ENCODE measurements at places on chromosomes 12 and 14. TPM values are rescaled to one million over a fixed set of nuclear protein-coding genes. Genes with fewer than 3 reads are reported as not detected.

The ETFBKMT gene
- total RNA-seq, result 4.6 TPM

GRCh38 chr14:75123991-75124390 is 2.9 kb downstream of the NEK9 start:
- peak; percentile 44 for DNase-seq

- DNase-seq, result peak; percentile 26
Observed at GRCh38 chr14:76777721-76778120, 16.5 kb downstream of the VASH1 start.

DNA sequence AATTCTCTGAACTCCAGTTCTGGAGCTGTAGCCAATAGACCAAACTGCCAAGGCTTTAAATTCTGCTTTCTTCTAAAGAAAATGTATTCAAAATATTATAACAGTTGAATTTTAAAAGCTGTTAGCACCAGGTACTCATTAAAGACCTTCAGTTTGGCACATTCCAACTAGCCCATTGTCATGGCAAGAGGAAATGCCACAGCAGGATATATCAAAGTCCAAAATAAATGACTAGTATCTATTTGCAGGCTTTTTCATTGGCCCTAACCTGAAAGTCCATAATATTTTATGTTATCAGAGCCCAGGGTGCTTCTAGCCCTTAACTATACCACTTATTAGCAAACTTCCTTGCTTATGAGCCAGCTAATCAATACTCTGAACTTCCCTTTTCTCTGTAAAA is 3.1 kb upstream of the RIC8B start:
- DNase-seq, result no peak

- no peak for DNase-seq
Observed at GRCh38 chr12:20528208-20528607, 159.9 kb downstream of the PDE3A start.

GRCh38 chr12:70448371-70448770 is 82.3 kb downstream of the KCNMB4 start:
- DNase-seq, result no peak

DNA sequence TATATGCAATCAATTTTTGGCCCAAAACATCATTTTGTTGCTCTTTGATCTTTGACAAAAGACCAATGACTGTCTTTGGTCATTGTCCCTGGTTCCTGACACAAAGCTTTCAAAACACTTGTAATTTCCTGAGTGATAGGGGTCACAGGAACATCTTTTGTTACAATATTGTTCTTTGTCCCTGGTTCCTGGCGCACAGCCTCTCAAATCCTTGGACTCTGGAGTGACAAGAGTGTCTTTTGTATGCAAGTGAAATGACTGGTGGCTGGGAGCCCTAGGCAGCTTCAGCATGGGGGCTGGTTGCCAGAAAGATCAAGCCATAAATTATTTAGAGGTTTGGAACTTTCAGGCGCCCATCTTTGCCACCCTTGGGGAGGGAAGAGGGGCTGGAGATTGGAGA is 53.9 kb downstream of the DNAH10 start:
- DNase-seq, result no peak

The FBLN5 gene
- 122 TPM for total RNA-seq

DNA sequence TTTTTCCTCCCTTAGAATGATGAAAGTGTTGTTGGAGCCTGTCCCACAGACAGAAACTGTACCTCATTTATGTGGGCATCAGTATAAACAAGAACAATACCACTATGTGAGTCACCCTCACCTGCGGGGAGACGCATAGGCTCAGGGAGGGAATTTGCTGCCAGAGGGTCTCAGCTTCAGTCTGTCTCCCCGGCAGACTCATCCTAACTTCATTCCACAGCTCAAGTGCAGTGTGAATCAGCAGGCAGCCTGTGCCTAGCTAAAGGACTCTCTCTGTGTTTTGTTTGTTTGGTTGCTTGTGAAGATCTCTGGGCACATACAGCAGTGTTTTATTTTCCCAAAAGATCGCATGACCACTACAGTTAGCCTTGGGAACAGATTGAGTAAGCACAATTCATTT is 98.9 kb downstream of the PRKCH start:
- DNase-seq, result no peak

DNA sequence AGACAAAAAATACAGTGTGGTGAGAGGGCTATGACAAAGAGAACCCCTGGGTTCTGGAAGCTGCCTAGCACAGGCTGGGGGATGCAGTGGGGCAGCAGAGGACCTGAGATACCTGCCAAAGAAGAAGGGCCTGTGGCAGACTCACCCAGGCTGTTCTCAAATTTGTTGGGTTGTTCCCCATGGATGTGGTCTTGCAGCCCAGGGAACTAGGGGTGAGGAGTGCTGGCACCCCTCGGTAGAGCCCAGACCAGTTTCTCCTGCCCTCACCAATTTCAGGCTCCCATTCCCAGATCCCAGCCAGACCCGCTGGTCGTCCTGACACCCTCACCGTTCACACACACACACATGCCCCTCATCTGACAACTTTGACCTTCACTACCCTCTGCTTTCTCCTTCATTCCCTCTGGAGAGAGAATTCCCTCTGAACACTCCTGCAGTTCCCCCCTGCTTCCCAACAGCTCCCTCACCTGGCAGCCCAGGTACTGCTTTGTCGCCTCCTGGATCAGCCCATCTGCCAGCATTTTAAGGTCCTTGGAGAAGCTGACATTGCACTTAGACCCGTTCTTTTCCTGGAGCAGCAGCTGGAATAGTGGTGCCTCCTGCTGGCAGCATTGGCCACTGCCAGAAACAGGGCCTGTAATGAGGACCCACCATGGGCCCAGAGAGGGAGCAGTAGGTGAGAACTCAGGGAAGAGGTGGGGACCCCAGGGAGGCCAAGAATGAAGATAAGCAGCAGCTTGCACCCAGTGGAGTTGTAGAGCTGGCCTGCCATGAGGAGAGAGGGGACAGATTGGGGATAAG is 5.9 kb upstream of the GDF11 start:
- peak; percentile 68 for DNase-seq

- no peak for DNase-seq
Observed at GRCh38 chr12:52199294-52199919, 7.6 kb upstream of the KRT80 start.

DNA sequence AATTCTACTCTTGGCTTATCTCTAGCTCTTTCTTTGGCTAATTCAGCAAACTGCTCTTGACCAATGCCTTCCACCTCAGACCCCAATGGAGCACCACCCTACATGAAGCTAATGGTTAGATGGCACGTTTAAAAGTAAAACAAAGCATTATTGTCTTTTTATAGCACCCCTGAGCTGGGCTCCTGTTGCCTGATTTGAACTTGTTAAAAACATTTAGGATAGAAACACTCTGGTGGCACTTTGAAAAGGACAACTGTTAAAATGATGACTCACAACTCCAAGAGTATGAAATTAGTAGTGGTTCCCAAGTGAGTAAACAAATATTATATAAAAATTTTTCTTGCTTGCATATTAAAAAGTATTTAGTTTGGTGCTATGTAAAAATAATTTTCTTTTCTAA is 299.6 kb upstream of the DCN start:
- DNase-seq, result no peak

Data from left cardiac atrium (tissue), 4 donors.